HT-29 (cell line): ENCODE measurements at places on chromosomes 1 and 21. TPM values are rescaled to one million over a fixed set of nuclear protein-coding genes. Genes with fewer than 3 reads are reported as not detected.

Gene PEX11B
- total RNA-seq = 10.5 and 11.1 TPM in 2 replicates

Gene KRTAP10-7
- total RNA-seq = not detected in 2 replicates

Gene KISS1
- total RNA-seq = 0.23 and 3.1 TPM in 2 replicates

DNA sequence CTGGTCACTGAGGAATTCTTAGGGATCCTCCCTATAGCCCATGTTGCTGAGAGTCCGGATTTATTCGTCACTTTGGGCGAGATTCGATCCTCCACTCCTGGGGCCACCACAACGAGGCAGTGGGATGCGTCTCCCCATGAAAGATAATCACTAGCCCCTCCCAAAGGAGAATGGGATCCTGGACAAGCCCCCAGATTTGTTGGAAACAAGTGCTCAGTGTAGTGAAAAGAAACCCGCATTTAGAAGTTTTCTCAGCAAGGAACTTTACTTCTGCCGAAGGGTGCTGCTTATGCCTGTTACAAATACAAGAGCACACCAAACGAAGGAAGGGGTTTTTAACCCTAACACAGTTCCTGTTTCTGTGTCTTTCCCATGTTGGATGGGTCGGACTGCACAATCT is 83.3 kb downstream of the ZFYVE9 start:
- DNase-seq = no peak

Gene LRRC47
- total RNA-seq = 41.1 and 42.7 TPM in 2 replicates

DNA sequence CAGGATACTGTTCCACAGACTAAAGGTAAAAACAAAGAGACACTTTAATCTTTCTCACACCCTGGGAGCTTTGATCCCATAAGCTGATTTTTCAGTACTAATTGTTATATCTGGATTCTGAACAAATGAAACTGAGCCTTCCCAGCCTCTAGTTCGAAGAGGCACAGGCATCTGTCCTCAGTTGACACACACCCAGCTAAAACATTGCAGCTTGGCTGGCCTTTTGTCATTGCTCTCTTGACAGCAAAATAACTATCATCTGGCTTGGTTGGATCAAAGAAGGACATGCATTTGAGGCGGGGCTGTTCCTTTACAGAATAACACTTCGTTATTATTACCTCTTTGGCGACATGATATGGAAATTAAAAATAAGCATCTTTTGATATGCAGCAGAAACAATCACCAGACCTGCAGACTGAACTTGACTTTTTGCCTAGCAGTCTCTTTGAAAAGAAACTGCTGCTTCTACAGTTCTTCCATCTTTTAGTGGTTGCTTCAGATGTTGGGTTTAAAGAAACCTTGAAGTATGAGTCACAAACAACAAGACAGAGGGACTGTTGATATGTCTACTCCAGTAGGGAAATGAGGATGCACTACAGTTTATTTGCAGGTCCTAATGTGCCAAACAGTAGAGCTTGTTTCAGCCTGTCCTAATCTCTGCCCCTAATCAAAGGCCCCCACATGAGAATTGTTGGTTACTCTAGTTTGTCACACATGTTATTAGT is 166.5 kb downstream of the TPR start:
- no peak for DNase-seq

DNA sequence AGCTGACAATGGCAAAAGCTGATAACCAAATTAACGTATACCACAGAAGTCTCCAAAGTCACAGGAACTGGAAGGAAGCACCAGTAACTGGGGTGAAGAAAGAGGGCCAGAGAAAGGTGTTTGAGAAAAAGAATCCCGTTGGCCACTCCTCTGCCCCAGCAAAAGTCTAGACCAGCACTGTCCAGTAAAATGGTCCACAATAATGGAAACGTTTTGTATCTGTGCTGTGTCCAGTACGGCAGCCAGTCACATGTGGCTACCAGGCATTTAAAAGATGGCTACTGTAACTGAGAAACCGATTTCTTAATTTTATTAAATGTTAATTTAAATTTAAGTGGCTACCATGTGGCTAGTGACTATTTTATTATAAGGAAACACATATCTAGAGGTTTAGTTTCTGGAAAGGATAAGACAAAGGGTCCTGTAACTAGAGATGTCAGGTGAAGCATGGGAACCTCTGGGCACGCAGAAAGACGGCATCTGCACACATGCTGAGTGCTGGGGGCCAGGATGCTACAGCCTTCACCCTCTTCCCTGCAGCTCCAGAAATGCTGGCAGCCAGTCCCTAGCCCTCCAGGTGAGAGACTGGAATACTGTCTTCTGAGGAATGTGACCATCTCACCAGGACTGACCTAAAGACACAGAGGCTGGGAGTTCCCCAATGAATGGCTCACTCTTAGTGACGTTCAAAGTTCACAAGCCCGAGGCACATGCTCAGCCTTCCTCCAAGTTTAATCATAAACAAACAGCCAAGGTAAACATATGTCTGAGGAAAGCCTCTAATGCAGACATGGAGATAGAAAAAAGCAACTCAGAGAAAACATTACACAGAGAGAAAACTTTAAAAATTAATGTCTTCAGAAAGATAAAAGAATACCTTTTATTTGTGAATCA is 50.7 kb downstream of the JAK1 start:
- DNase-seq = peak; percentile 80

- no peak for DNase-seq
Measured at GRCh38 chr1:186424539-186424938, 36.4 kb downstream of the PDC start.

Gene OR10J4
- total RNA-seq = not detected in 2 replicates
